Left ventricle myocardium superior (tissue), 1 donor: ENCODE measurements at places on chromosomes 6 and 20. TPM values are rescaled to one million over a fixed set of nuclear protein-coding genes. Genes with fewer than 3 reads are reported as not detected.

HDGFL1 gene
- total RNA-seq = not detected

RAMACL gene
- 0.67 TPM for total RNA-seq

ZNF322 gene
- total RNA-seq = 12.7 TPM

LY6G6D gene
- total RNA-seq = not detected

PAX1 gene
- total RNA-seq = not detected

FLRT3 gene
- 1.0 TPM for total RNA-seq

PTK6 gene
- not detected for total RNA-seq

FAM83B gene
- 3.3 TPM for total RNA-seq

ASIP gene
- total RNA-seq = 9.5 TPM

PRPF6 gene
- 50.6 TPM for total RNA-seq
